Femur (tissue), 1 donor: ENCODE measurements at places on chromosomes 12 and 14.

DNA sequence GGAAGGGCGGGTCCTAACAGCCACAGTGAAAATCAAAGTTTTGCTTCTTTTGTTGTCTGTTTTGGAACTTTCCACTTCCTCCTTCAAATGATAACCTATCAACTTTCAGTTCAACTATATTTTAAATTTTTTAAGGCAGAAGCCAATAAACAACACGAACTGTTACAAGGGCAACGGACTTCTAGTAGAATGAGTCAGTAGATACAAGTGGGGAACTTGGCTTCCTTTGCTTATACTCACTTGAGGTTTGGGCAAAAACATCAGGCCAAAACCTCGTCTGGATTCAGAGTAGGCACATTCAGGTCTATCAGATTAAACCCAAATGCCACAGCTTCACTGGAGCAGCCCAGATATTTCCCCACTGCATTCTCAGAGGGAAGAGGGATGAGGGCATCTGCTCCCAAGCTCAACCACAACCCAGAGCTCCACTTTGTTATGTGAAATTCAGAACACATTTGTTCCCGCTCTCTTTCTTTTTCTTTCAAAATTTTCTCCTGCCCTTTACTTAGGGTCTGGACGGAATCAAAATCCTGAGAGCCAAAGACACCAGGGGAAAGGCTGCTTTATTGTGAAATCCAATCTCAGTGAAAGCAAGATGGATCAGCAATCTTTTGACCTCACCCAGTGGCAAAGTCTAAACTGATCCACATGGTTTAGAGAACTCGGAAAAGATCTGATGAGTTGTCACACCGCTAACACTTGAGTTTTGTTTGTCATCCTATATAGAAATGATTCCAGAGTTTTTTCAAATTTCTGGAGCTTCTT, 152.5 kb upstream of the BTG1 start:
- no peak for DNase-seq

GRCh38 chr12:78101946-78102635, 271.4 kb downstream of the NAV3 start:
- no peak for DNase-seq

GRCh38 chr14:70525691-70526090, 9.1 kb downstream of the ADAM20 start:
- DNase-seq, result no peak

DNA sequence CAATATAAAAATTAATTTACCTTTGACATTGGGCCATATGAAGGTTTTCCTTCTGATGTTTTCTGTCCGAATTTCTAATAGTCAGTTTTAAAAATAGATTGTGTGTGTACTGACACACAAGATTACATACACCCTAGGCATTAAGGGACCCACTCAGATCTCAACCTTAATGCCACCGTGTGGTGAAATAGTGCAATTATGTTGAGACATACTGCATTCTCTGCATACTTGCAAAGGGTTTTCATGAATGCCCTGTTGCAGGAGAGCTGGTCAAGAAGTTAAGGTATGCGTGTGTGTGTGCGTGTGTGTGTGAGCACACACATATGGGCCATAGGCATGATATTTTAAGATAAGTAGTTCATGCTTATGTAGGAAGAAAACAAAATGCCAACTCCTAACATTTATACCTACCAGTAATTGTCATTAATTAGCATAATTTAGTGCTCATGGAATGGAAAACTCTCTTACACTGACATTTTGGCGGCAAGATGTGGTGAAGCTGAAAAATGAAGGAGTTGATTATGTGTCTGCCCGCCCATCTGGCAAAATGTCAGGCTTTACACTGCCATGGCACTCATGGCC, 58.8 kb downstream of the PIK3C2G start:
- no peak for DNase-seq

DNA sequence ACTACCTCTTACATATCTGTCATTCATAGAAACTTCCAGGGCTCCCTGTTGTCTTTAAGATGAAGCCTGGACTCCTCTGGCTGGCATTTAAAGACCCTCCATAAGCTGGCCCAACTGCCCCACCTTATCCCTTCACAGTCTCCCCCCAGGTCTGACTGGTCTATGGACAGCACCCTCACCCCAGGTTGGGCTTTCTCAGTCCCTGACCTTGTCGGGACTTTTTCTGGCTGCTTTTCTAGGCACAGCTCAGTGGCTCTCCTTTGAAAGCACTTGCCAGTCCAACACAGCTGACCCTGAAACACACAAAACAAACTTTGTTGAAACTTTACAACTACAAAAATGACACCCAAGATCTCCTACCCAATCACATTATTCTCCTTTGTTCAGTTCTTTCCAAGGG, 13.9 kb upstream of the MYH7 start:
- DNase-seq, result no peak

GRCh38 chr14:36035675-36036074, 140.8 kb downstream of the PTCSC3 start:
- DNase-seq, result no peak

DNA sequence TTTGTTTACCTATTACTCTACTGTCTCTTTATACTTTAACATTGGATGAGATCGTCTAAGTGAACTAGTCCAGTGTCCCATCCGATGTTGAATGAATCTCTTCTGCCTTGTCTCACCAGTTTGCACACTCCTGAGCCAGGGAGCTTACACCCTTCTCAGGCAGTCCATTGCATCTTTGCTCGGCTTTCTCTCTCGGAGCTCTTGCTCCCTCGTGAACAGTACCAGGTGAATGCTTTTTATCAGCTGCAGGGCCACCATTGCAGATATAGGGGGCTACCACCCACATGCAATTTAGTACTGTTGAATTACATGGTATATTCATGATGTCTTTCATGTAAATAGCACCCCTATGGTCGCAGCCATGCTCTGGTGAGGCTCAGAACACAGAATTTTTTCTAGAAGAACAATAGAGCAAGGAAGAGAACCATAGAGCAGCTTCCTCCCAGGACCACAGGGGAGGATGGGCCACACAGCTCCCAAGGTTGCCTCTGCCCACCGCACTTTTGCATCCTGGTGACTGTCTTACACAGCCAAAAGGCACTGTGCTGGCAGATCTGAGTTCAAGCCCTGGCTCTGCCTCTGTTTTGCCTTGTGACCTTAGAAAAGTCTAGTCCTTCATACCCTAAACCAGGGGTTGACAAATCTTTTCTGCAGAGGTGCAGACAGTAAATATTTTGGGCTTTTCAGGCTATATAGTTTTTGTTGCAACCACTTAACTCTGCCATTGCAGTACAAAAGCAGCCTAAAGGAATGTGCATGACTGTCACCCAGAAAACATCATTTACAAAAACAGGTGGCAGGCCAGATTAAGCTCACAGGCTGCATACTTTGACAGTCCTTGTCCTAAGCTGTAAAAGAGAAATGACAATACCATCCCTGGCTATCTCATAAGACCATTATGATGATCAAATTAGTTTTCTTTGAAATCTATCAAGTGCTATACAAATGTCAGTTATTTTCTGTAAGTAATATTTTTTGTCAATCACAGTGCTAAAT, 35.4 kb downstream of the PLEKHG7 start:
- no peak for DNase-seq

GRCh38 chr12:3186546-3187215, 109.5 kb downstream of the TSPAN9 start:
- DNase-seq, result no peak

DNA sequence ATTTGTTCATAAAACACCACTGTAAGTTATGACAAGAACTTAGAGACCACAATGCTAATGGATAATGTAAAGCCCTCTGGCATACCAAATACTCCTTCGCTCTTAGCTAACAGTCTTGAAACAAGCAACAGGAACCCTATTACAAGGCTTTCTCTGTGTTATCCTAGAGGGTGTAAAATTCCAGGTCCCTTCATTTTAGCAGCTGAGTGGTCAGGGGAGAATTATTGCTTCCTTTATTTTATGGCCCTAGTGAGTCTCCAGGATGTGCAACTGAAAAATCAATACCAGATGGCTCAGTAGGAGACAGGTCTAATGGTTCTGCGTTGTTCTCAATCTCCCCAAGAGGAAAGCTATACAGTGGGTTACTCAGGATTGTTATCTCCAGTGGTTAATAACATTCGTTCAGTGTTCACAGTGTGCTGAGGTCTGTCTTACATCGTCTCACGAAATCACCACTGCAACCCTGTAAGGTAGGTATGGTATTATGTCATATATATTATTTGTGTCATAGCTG, 172.7 kb upstream of the CNOT2 start:
- no peak for DNase-seq

DNA sequence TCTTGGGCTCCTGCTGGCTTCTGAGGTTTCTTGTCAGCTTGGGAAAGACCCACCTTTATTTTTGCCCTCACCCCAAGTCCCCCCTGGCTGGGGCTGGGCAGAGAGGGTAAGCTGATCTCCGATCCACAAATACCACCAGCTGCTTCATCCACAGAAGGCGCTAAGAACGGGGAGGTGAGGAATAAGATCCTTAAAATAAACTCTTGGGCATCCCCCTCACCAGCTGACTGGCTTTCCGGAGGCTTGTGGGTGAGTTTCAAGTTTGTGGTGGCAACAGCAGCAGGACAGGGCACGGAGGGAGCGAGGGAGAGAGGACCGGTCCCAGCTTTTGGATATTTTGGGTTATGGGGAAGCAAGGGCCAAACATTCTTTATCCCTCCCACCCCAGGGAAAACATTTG, 20.8 kb upstream of the HSPB8 start:
- DNase-seq, result peak; percentile 50

DNA sequence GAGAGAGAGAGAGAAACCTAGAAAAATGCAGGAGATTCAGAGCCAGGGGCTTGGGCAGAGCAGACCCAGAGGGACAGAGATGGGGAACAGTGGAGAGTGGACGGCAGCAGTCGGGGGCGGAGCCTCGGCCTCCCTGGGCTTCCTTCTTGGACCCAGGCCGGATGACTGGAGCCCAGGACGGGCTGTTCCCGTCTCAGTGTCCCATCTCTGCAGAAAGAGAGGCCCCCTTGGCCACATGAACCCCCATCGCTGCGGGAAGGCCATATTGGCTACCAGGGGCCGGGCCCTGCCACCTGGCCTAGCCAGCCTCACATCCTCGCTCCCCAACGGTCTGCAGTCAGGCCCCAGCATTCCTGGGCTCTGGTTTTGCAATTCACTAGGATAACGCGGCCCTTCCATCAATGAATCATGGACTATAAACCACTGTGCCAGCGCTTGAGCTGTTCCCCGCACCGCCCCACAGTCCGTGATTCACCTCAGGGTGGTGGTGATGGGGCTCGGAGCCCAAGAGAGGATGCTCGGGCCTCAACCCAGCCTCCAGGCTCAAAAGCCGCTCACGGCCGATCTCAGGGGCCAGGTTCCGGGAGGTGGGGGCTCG, 116.5 kb downstream of the RFLNA start:
- no peak for DNase-seq
